ENCODE measurements at places on chromosomes 2 and 18.
A peak's percentile ranks its signal among the peaks of the same experiment; 100 is the strongest.

DNA sequence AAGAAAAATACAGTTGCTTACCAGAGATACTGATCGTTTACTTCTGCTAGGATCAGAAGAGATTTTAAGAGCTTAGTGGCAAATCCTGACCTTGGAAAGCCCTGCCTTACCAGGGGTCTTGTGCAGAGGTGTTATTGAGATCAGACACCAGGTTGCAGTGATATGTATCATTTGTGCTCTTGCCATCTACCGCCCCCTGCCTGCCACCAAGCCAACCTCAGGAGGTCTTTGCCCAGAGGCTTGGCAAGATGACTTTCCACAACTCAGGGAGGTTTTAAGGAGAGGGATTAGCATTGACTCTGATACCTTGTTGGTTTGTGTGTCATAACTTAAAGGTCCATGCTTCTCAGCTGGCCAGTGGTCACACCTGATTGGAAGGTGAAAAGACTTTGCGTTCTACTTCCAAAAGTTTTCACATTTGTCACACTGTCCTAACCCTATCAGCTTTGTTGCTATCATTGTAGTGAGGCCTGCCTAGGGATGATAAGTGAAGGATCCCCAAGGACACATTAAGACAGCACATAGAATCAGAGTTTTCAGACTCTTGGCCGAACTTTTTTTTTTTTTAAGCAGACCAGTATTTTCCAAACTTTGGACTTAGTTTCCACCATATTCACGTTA, 46.2 kb upstream of the MGAT5 start:
- DNase-seq, result no peak

GRCh38 chr2:142075826-142076225, 55.0 kb downstream of the LRP1B start:
- DNase-seq, result no peak

GRCh38 chr2:236085647-236086046, 82.5 kb downstream of the GBX2 start:
- DNase-seq, result no peak

DNA sequence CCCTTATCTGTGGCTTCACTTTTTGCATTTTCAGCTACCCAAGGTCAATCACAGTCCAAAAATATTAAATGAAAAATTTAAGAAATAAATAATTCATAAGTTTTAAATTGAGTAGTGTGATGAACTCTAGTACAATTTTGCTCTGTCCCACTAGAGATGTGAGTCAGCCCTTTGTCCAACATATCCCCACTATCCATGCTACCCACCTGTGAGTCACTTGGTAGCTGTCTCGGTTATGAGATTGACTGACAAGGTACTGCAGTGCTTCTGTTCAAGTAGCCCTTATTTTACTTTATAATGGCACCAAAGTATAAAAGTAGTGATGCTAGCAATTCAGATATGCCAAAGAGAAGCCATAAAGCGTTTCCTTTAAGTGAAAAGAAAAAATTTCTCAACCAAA, 28.8 kb downstream of the ADCY3 start:
- DNase-seq, result no peak

- peak; percentile 63 for DNase-seq
Measured at GRCh38 chr18:23238152-23238531, 102.9 kb downstream of the CABLES1 start.

DNA sequence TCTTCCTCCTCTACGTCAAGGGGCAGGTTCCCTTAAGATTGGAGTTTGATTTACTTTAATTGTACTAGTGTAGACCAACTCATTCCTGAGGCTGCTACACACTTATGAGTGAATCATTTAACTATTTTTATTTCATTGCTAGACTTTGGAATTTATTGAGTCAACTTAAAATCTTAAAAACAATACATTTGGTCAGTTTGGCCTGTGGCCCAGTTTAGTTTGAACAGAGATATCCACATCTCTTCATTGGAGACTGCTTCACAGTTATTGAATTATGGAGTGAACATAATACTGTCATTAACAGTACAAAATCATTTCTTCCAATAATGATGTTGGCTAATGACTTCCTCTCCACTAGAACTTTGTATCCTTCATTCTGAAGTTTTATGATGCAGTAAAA, 34.5 kb upstream of the STPG4 start:
- DNase-seq, result no peak
